ENCODE measurements at places on chromosomes 11 and 22.

- no peak for DNase-seq
Measured at GRCh38 chr22:17579535-17579981, 16.3 kb downstream of the SLC25A18 start.

DNA sequence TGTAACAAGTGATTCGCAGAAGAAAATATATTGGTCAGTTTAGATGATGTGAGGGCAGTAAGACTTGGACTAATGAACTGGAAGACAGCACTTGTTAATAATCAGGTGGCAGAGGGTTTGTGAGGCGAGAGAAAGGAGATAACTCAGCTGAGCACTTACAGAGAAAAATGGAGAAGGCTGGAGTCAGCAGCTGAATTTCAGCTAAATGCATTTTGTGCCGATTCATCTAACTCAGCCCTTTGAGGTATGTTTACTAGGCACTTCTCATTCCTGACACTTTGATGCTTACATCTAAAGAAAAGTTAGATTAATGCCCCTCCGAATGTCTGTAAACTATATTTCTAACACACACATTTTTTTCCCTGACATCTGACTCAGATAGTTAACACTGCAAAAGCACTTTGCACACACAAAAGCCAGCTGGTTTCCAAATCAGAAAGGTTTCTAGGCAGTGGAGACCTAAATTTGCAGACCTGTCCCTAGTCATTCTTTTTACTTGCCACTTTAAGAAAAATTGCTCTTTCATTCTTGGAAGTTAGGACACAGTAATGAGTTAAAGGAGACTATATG lies 859.5 kb upstream of the CCDC90B start:
- DNase-seq = no peak

DNA sequence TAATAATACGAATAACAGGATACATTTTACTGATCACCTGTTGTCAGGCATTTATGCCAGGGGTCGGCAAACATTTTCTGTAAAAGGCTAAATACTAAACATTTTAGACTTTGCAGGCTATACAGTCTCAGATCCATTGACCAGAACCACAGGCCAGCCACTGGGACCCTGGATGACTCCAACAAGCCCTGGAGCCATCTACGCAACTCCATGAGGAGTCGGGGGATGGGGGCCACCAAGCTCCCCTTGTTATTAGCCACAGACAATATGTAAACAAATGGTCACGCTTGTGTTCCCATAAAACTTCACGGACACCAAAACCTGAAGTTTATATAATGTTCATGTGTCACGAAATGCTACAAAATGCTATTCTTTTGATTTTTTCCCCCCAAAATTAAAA lies 54.4 kb upstream of the EMID1 start:
- DNase-seq = no peak

DNA sequence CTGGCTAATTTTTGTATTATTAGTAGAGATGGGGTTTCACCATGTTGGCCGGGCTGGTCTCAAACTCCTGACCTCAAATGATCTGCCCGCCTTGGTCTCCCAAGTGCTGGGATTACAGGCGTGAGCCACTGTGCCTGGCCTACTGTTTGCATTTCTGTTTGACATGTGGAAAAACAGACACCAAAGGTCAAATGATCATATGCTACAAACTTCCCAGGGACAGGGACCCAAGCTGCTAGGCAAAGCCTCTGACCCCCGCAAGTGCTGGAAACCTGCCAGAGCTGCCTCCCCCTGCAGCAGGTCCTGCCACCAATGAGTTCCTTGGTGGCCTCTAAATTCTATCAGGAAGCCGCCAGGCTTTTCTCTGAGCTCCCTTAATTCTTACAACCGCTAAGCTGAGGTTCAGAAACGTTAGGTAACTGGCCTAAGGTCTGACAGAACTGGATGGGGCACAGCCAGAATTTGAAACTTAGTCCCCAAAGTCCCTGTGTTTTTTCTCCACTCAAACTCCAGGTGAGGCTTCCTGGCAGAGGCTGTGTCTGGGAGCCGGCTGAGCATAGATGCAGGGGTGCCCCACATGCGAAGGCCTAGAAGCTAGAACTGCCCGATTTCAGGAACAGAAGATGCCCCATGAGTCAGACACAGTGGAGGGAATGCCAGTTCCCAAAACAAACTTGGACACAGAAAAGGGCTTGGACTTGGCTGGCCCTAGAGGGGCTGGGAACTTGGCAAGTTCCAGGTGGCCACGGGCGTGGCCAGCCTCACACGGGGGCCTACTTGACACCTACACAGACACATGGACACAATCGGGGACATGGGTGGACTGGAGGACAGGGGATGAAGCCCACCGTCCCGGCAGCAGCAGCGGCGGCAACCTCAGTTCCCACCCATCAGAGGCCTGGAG lies 7.4 kb downstream of the CSNK1E start:
- no peak for DNase-seq

DNA sequence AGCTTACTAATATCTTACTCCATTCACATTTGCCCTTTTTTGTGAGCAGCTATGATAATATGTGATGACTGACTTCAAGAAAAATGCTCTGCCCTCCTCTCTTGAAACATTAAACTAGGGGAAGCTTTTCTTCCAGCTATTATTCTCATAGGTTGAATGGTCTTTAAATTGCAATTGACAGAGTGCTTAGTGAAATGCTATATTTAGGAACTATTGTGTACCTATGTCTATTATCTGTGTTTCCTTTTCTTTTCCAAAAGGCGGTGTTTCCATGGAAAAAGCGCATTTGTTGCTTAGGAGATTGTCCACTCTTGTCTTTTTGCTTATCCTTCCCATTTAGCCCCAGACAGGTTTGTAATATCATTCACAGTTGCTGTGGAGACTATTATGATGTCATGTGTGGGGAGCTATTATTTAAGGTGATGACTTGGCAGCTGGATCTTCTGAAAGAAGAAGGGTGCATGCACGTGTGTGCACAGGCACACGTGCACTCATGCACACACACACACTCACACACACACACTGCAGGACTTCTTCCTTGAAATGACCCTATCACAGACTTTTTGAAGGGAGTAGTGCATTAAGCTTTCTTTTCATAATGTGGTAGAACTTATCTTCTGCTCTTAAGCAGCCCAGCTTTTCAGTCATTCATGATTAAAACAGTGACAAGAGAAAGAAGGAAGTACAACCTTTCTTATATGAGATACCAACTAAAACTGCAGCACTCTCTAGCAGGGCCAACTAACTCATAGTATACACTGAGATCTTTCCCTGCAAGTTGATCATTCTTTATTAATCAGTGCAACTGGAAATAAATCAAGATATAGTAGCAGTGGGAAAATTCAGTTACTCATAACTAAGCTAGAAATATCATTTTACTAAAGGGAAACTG lies 340.8 kb upstream of the MTNR1B start:
- no peak for DNase-seq

GRCh38 chr22:32674925-32675825 lies 126.3 kb upstream of the TIMP3 start:
- no peak for DNase-seq

DNA sequence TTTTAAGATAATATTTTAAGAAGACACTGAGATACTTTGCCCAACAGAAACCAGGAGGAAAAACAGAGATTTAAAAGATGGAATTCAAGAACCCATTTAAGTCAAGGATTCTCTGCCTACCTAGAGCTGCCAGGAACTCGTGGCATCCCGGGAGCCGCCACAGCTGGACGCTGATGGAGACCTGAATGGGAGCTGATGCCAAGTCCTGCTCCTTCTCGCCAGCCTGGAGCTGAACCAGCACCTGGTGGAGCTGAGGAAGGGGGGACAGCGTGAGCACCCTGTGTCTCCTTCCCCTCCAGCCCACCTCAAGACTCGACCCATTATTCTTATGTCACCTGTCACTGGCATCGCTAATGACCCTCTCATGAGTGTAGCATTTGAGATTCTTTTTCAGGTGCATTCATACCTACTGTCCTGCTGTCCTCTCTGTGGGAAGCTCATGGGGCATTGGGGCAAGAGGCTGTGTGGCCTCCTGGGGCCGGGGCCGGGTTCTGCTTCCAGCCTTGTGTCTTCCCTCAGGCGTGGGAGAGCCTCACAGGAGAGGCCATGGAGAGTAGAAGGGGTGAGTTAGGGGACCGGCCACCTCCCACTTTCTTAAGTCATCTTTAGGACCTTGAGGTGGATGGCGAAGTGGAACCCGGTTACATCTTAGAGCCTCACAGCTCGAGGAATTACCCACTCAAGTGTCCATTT lies 70.8 kb upstream of the PITPNB start:
- no peak for DNase-seq

GRCh38 chr11:26537341-26537740 lies 34.7 kb downstream of the MUC15 start:
- no peak for DNase-seq

DNA sequence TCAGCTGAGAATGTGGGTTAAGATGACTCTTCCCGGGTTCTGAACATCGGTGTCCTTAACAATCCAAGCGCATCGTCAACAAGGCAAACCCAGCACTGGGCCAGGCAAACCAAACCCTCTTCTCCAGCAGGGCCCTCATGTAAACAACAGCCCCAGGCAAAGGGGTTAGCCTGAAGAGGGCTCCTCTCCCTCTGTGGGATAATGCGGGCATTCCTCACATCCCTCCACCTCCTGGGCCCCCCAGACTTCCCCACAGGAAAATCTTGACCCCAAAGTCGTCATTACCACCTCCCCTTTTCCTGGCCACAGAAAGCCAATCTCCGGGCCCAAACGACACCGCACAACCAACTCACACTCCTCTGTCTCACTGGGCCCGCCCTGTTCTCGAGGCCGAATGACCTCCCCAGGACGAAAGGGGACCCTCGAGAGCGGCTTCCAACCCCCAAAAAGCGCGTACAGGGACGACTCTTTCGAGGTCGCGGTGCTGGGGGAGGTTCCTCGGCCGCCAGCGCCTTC lies 566 bp downstream of the DDB1 start:
- DNase-seq = no peak

- DNase-seq = no peak
Measured at GRCh38 chr11:119422809-119423508, at the start of gene THY1. THY1 (minus strand) TSS chr11:119423172; CDS start chr11:119420905, 2,267 bp downstream.

GRCh38 chr11:1771700-1772099 lies 8.0 kb upstream of the CTSD start:
- no peak for DNase-seq

GRCh38 chr22:48423481-48423911 lies 1404.2 kb downstream of the BRD1 start:
- no peak for DNase-seq

DNA sequence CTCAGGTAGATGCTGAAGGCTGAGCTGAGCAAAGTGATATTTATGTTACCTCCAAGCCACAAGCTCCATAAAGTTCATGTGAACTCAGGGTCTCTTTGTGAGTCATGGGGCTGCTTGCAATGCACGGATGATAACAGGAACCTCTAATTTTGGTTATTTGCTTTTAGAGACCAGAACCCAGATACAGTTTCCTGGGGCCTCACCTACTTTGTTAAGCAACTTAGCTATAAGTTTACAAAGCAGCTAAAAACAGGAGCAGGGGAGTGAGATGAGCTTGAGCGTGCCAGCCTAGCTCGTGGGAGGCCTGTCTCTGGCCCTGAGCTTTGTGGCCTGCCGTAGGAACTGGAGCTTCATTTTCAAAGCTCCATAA lies 29.2 kb downstream of the SREBF2 start:
- no peak for DNase-seq

DNA sequence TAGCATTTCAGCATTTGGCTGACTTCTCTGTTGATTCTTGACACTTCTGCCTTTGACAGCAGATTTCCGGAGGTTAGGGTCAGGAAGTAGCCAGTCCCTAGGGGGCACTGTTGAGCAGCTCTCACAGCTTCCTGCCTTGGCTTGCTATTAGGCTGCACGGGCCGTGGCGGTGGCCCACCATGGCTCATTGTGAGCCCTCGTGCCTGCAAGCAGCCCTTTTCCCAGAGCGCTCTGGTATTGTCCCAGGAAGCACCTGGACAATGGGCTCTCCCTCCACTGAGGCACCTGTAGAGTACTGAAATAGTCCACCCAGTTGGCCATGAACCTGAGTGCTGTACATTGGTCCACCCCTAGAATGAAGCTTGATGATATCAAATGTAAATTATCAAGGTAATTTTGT lies 100.2 kb upstream of the GAL start:
- peak; percentile 35 for DNase-seq

DNA sequence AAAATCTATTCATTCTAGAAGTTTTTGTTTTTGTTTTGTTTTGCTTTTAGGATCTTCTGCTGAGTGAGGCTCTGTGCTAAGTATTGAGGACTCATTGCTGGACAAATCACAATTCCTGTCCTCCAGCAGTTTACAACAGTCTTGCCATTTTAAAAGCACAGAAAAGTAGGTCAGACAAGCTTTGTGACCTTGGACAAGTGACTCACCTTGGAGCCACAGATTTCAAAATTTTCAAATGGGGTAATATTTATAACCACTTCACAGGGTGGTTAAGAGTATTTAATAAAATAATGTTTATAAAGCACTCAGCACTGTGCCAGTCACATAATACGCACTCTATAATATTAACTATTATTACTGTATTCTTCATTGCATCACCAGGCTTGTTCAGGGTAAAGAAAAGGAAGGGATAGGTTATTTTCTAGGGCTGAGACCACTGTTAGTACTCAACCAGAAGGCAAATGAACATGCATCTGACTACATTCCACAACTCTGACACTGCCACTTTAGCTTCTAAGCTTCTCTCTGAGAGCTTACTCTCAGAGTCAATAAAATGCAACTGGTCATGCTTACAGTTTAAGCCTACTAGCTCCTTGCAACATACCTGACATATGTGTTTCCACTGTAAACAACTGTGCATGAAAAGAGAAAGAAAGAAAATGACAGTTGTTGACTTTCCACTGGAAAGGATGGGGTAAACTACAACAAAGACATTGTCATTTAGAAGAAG lies 63.2 kb upstream of the FIBIN start:
- DNase-seq = no peak
